ENCODE measurements at places on chromosomes 12 and 14.

- DNase-seq, result no peak
Observed at GRCh38 chr12:38386205-38386985, 69.8 kb downstream of the ALG10B start.

DNA sequence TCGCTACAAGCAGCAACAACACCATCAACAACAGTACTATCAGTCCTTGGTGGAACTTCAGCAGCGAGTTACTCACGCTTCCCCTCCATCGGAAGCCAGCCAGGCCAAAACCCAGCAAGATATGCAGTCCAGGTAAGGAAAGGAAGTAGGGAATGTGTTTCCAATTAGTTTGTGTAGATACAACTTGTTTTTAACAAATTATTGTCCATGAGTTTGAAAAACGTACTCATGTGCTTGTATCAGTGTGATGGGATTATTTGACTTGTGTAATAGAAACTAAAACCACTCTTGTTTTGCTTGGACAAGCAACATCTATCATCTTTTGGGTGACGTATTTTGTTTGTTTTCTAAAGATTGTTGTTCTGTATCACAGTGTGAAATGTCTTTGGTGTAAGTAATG, 137.9 kb downstream of the NAV3 start:
- no peak for DNase-seq

DNA sequence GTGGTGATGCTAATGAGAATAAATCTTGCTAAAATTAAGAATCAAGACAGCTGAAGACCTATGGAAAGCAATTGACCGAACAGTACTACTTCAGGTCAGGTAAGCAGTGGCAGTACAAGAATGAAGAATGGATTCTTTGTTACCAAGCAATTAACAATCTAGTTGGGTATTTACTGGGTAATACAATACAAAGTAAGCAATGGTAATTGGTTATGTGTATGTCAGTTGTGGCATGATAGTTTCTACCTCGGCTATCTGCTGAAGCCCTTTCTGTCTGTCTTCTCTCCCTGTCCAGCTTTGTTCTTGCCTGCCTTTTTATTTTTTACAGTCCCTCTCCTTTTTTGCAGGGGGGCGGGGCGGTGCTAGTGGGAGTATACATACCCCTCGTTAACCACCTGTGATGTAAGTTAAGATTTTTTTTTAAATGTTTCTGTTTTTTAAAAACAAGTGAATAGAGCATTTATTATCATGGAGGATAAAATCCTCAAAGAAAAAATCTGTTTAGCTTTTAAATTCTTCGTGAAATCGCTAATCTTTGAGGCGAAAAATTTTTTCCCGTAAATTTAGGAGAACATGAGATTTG, 75.9 kb downstream of the RCOR1 start:
- no peak for DNase-seq

- no peak for DNase-seq
Observed at GRCh38 chr12:56763753-56764657, 881 bp downstream of the HSD17B6 start.

GRCh38 chr12:51977320-51977753, 25.8 kb downstream of the ACVR1B start:
- DNase-seq, result no peak

- DNase-seq, result peak; percentile 48
Observed at GRCh38 chr12:24947541-24948419, 1.1 kb downstream of the BCAT1 start.

- no peak for DNase-seq
Observed at GRCh38 chr14:60848066-60848465, 113.5 kb downstream of the MNAT1 start.

DNA sequence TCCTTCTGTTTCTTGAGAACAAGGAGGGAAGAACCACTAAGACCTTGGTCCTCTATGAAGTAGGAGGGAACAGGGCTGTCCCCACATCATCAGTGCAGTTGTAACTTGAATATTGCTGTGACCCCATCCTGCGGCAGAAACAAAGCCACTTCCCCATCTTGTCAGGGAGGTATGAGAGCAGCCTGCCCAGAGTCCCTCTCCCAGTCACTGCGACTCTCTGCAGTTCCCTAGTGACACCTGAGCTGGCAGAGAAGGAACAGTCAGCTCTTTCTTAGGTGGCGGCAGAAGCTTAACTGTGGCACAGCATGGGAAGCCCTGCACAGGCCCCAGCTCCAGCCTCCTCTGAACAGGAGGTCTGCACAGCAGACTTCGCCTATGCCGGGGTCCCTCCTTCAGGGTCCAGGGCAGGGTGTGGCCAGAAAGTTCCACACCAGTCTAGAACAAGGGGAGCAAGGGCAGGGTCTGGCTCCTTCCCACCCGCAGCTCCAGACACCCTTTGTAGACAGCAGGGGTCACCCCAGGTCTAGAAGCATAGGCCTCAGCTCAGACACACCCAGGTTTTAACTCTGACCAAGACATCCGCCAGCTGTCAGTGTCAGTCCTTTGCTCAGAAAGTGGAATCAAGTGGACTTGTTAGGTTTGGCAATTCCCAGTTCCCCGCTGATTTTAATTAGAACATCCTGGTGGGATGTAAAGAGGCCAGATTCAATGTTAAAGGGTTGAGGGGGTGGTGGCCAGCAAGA, 36.8 kb downstream of the DEGS2 start:
- DNase-seq, result no peak

DNA sequence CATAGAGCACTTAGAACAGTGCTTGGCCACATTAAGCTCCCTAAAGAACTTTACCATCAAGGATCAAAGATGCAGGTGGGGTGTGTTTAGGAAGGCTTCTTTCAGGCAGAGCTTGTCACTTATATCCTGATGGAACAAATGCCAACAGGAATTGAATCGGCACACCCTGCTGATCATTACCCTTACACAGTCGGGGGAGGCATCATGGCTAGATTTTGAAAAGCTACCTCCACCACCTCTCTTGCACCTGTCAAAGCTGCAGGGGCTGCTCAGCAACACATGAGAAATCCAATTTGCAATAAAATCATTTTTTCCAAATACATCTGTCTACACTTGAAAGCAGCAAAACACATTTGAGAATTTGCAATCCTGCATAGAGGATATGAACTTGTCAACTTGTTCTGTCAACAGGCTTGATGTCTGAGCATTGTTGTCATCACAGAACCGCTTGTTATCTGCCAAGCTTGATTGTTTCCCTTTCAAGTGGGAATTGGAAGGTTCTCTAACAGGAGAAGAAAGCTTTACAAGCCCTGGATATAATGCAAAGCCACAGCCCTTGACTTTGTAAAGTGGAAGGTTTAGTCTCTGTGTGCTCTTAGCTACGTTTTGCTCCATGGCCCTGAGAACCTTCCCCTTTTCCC, 24.6 kb upstream of the TRIM9 start:
- no peak for DNase-seq

DNA sequence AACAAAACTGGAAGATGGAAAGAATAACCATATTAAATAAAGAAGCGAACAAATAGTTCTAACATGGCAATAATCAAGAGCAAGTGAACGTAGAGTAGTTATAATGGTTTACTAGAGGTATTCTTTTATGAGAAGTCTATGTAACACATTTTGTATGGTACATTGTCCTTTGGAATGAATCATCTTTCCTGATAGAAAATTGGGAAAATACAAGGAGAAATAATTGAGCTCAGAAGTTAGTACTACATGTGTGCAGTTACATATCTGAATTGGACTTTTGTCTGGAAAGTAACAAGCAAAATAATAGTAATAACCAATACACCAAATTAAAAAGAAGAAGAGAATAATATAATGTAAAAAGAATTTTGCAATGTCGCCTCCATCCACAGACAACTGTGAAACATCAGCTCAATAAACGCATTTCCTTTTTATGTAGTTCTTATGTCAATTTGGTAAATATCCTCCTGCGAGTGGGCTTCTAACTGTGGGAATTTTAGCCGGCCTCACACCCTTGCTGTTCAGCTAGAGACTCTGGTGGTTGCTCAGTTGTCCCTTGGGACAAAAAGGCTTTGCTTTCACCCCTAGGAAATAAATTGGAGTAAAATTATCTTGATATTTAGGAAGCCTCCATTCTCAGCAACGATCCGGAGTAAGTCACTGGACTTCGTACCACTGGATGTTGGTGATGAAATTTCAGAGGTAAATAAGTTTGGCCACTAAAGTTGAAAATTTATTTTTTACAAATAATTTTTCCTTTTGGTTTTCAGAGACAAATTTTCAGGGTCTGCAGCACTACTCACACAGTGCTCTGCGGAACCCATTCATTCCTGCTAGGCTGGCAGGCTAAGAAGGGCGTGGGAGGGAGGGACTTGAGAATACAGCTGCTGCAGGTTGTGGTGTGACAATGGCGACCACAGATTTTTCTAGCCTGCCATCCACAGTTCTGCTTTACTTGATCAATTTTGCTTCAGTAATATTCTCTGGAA, 1.1 kb upstream of the TUBA1A start:
- no peak for DNase-seq

- DNase-seq, result no peak
Observed at GRCh38 chr12:93113317-93114006, 184.4 kb upstream of the EEA1 start.

DNA sequence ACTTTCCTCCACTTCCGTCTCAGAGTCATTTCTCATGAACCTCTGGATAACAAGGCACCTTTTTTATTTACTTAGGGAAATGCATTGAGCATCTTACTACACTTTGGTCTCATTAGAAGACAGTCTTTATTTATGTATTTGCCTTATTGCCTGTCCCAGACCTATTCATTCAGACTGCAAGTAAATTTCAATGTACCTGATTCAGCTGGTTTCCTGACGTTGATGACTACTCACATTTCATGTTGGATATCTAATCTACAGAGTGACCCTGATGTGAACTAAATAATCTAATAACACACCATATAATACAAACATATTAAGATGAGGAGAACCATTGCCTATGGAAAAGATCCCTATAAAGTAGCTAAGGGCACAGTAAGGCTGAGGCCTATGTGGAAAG, 267.7 kb downstream of the SLC6A15 start:
- DNase-seq, result no peak

DNA sequence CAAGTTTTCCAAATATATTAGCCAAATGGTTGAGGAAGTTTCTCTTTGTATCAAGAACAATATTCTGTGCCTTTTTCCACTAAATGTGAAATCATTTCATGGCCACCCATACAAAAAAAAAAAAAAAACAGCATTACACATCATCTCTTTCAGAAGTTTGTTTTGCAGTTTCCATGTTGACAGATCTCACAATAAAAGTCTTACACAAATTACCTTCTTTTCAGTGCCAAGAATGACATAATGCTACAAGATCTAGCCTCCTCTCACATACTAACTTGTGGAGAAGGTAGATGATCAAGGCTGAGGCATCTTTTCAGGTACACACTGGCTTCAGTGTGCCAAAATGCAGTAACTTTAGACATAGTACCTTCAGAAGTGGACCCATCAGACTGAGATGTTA, 35.3 kb downstream of the PRKD1 start:
- DNase-seq, result no peak

GRCh38 chr12:70031046-70031445, 206.0 kb downstream of the MYRFL start:
- no peak for DNase-seq

DNA sequence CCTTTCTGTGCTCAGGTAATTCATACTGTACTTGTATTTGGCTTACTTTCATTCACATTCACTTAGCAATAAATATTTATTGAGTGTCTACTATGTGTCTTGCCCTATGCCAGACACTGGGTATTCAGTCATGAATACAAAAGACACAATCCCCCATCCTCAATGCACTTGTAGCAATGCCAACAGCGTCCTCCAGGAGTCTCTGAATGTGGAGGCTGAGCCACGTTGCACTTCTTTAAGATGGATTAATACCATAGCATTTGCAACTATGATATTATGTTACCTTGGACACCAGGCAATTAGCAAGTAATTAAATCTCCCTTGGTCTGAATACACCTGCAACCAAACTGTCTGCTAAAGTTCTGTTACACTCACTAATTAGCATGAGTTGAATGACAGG, 58.8 kb downstream of the OTX2 start:
- peak; percentile 7 for DNase-seq

- DNase-seq, result peak; percentile 53
Observed at GRCh38 chr14:78758333-78758732, 588.2 kb downstream of the NRXN3 start.

DNA sequence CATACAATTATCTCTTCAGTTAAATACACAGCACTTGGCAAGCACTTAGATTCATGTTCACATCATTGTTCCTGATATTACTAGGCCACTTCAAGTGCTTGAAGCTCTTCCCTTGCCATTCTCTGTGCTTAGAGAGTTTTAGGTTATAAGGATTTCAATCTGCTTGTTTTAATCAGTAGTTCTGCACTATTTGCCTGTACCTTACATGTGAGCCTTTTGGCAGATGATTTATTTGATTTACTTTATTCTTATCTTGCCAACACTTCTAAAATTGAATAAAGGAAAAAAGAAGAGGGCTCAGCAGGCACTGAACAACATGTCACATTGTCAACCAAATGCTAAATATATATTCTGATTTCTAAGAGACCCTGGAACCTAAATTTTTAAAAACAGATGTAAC, 363.8 kb upstream of the USP15 start:
- no peak for DNase-seq

DNA sequence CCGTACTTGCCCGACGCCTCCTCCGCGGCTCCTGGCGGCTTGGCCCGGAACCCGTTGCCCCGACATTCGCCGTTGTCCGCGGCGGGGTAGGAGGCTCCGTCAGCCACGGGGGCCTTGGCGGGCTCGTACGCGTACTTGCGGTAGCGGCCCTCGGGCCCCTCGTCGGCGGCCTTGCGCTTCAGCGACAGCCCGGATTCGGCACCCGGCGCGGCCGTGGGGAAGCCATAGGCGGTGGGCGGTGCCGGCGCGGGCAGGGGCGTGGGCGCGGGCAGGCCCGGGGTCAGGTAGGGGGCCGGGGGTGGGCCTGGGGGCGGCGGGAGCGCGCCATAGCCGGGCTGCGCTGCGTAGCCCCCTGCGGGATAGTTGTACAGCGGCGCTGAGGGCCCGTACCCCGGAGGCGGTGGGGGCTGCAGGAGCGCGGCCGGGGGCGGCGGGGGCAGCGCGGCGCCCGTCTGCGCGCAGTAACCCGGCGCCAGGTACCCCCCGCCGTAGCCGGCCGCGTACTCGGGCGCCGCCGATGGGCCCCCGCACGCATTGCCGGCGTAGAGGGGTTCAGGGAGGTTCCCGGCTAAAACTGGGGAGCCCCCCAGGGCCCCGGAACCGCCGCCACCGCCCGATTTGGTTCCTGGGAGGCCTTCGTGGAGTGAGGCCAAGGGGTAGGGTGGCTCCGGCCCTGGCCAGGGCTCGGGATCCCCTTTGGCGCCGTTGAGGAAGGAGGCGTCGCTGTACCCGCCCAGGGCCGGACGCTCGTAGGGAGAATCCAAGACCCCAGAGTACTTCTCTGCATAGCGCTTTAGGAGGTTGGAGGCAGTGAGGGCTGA, 26.9 kb downstream of the FIGNL2 start:
- DNase-seq, result no peak

GRCh38 chr14:95265106-95266094, 54.3 kb downstream of the CLMN start:
- peak; percentile 93 for DNase-seq
